Erythroblast (primary cell): ENCODE measurements at places on chromosomes 2 and 18.

DNA sequence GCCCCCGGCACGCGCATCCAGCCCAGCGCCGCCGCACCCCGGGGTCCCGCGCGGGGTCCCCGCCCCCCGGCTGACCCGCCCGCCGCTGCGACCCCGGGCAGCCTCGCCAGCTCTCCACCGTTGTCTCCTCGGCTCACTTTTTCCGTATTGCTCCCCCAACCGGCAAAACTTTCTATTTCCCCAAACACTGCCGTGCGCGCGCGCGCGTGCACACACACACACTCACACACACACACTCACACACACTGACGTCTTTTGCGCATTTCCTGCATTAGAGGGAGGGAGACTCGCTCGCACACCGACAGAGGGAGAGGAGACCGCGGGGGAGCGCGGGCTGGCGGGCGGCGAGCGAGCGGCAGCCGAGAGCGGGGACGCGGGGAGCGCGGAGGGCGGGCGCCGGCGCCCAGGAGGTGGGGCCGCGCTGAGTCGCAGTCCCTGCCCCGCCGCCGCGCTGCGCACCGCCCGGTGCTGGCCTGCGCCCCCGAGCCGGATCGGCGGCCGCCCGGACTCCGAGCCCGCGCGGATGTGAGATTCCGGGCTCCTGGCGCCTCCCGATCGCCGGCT lies 542 bp upstream of the PRKCE start:
- peak; percentile 87 for DNase-seq

DNA sequence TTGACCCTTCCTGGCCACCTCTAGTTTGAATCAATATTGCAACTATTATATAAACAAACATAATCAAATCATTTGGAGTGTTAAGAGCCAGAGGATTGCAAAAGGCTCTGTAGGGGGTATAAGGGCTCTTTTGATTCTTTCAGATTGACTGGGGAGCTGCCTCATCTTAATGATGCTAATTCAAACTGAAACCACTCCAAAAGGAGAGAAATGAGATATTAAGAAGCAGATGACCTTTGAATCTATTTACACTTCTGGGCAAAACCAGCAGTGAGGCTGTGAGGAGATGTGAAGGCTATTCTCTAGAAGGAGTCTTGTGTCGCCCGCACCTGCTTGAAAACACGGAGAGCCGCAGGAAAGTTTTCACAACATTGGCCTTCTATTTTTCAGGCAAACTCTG lies 311.2 kb upstream of the CRIM1 start:
- DNase-seq, result no peak

GRCh38 chr2:151733771-151734672 lies at the start of gene NEB:
NEB (minus strand) TSS chr2:151734476; CDS start chr2:151733156, 1,320 bp downstream.
- DNase-seq, result no peak

GRCh38 chr2:147013696-147014392 lies 831.0 kb upstream of the ACVR2A start:
- no peak for DNase-seq

DNA sequence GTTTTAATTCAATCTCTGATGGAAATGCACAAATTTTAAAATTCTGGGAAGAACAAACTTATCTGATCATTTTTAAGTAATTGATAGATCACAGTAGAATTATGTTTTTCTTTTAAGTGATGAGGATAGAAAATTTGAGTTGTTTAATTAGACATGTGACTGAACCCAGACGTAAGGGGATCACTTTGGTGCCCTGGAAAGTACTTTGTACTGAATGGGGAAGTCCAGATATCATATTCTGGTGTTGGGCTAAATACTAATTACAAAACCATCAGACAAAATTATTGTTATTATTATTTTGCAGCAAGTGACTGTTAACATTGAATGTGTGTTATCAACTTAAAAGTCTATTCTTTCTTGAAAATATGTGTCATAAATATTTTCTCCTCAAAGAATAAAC lies 994.6 kb downstream of the TSN start:
- no peak for DNase-seq

GRCh38 chr2:128396500-128396891 lies 77.8 kb upstream of the HS6ST1 start:
- DNase-seq, result no peak

DNA sequence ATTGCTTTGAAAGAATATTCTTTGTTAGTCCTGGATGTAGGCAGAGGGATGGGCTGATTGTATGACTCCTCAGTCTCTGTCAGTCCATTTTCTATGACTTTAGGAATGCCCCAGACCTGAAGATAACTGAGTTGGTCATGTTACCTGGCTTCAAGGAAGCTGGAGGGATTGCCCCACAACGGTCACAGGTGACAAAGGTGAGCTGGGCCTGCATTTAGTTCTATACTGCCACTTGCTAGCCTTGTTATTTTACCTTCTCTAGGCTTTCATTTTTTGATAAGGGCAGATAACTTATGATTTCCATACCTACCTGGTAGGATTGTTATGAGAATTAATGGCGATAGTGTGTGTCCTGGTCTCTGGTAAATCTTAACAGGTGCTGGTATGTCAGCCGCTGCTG lies 260.1 kb downstream of the PRKCE start:
- DNase-seq, result no peak

DNA sequence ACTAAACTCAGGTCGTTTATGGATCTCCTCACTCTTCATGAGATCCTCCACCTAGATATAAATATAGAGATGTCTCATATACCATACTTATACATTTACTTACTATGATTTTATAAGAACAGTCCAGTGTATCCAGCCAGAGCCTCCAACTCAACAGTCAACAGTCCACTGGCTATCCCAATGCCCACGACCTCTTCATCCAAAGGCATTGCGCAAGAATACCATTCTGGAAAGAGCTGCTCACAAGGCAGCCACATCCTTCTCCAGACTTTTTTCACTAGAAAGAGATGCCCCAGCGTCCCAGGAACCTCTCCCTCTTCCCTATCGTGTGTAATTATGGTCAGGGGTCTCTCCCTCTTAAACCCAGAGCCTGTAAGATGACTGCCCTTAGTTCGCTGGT lies 448.8 kb downstream of the LRATD1 start:
- DNase-seq, result no peak

DNA sequence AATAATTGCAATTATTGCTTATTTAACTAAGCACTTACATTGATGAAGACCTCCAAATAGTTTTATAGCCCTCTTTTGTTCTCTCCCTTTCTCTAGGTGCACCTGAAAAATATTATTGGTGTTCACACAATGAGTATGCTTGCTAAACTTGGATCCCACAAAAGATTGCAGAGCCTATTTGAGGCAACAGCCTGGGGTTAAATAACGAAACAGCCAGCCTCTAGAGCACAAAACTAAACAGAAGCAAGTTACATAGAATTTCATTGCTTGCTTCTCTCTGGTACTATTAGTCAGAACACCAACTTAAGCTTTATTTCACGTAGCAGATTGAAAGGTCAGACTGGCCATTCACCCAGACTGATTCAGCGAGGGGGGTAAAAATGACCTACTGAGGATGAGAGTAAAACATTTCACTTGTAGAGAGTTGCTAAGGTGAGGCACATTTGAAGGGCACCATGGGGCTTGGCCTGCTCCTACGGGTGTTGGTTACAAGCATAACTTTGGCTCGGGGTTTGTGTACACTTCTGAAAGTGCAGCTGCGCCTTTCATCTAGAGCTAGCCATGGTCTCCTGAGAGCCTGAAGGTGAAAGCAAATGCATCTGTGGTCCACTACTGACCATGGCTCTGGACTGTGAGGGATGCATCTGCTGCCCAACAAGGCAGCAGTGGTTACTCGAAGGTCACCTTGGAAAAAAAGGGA lies 225.1 kb upstream of the LRRTM1 start:
- no peak for DNase-seq

DNA sequence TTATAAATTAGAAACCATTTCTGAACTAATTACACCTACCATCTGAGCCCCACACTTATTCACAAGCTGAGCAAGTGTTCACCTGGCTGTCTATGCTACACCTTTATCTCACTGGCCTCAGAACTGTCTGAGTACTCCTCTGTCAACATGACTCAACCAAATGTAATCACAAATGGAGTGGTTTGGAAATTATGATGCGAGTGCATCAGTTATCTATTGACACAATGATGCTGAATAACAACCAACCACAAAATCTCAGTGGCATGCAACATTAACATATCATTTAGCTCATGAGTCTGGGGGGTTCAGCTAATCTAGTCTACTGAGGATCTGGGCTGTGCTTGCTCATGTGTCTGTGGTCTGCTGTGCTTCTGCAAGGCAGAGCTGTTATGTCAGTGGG lies 184.2 kb upstream of the NXPH2 start:
- DNase-seq, result no peak

GRCh38 chr18:49596687-49597086 lies 34.8 kb downstream of the LIPG start:
- no peak for DNase-seq

DNA sequence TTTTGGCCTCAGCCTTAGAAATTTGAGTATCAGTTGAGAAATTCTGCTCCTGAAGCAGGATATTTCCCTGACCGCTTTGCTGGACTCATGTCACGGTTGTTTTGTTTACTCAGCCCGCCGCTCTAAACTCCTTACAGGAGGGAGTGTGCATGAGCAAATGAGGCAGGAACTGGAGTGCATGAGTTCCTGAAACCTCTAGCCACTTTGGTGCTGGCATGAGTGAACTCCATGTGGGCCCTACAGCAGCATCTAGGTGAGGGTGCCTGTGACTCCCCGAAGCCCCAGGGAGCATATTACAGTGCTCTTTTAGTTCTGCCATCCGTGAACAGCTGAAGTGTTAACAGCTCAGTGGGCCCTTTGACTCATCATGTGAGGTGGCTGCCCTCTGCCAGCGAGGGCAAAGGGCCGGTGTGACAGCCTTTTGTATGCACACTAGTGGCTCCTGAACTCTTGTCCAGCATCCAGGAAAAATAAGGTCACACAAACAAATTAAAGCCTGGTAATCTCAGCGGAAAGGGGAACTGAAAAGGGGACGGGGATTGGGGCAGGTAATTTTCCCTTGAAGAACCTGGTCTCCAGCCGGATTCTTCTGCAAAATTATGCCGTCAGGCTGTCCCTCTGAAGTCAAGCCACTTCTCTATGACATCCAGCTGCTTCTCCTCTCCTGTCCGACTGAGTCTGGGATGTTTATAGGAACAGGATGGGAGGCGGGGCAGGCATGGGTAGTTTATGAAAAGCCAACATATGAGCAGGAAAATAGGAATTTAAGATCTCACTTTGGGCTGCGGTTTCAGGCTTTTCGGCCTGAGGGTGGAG lies 1668.7 kb downstream of the SUCLG1 start:
- DNase-seq, result no peak

- DNase-seq, result no peak
Measured at GRCh38 chr2:133485868-133486267, 82.4 kb downstream of the NCKAP5 start.
